ENCODE measurements at places on chromosomes 7 and 10.
A peak's percentile ranks its signal among the peaks of the same experiment; 100 is the strongest.

DNA sequence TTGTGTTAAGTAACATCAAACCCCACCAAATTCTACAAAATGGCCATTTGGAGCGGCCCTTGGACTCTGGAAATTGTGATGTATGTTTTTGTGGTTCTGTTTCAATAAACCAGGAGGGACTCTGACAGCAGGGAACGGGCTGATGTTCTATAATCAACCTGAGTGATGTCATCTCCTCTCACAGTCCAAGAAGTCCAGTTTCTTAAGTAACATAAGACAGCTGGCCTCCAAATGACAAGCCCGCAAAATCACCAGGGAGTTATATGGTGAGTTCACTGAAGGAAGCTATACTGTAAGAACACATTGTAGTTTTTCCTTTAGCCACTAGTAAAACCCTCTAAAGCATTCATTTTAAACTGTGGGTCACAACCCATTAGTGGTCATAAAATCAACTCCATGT is 34.0 kb downstream of the GOT1 start:
- no peak for DNase-seq

GRCh38 chr7:155190688-155191087 is 107.0 kb upstream of the INSIG1 start:
- peak; percentile 9 for DNase-seq

- no peak for DNase-seq
Measured at GRCh38 chr7:117666031-117666430, 186.2 kb downstream of the CFTR start.

DNA sequence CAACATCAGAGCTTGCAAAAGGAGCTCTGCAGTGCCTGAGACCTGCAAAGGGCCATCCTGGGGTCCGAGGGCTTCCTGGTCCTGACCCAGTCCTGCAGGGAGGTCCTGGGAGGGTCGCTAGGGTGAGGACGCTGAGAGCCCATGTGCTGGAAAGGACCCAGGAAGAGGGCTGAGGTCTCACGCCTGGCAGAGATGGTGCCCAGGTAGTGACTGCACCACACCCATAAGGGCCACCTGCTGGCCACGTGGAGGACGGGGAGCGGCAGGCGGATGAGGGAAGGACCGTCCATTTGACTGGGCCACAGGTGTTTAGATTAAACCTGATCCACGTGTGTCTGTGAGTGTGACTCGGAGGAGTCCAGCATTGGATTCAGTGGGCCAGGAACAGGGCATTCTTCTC is 392.8 kb downstream of the DNAJB6 start:
- DNase-seq: no peak

DNA sequence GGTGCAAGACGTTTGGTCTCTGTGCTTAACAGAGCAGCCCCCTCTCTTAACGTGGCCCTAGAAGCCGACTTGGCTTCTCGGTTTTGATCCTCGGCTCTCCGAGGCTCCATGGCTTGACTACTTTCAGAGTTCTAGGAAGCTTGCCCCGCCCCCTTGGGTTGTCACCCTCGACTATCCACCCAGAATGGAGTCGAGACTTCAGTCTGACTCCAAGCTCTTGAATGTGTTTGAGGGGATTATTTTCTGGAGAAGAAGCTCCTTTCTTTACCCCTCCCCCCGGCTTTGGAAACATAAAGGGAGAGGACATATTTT is 448 bp downstream of the SEC24C start:
- DNase-seq: peak; percentile 26

DNA sequence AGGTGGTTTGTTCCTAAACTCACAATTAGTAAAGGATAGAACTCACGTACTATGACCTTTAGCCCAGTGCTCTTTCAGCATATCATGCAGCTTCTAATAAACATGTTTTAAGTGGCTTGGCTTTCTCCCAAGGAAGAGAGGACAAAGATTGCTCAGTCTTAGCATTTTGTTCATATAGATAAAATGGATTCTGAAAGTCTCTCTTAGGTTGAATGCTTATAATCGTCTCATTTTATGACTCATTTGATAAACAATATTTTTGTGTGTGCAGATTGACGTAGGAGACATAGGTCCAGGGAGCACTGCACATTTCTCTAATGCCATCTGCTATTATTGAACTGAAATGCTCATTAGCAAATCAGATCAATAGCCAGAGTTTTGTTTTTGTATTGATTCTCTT is 44.8 kb downstream of the GNAT3 start:
- peak; percentile 46 for DNase-seq

DNA sequence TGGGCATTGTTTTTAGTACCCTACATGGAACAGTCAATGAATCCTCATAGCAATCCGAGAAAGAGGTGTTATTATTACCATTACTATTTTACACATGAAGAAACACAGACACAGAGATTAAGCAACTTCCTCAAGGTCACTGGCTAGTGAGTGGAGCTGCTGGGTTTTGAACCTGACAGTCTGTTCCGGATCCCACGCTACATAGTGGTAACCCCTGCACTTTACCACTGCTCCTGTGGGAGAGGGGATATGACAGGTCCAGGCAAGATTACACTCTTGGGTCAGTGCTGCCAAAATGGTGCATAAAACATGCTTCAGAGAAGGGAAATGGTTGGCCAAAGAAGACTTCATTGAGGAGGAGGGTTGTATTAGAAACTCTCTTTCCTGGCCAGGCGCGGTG is 185.7 kb downstream of the XPNPEP1 start:
- no peak for DNase-seq

GRCh38 chr10:71302874-71303568 is 16.0 kb upstream of the SLC29A3 start:
- DNase-seq: peak; percentile 62

DNA sequence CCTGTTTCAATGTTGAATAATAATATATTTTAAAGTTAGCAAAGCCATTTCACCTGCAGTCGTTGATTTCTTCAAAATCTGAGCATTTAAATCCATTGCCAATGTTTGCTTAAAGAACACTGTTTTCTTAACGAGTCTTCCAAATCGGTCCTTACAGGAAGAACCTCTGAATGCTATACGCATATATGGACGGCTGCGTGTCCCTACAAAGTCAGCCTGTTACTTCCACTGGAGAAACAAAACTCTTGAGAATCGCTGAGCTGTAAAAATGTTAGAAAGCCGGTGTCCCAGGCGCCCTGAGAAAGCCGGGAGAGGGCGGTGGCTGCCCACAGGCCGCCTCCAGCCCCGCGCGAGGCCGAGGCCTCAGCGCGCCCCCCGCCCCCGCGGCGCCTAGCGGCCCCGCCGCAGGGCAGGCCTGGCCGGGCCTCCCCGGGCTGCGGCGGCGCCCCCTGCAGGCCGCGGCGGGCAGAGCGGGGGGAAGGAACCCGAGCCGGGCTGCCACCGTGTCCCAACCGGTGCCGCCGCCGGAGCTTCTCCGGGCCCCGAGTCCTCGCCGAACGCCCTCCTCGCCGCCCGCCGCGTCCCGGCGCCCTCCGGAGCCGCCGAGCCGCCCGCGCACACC is at the start of gene FHIP2A:
Gene FHIP2A, plus strand, starts transcription at position 488 of the 622 bp plus-strand sequence. CDS start 299 bp downstream, outside the sequence.
- peak; percentile 65 for DNase-seq

- no peak for DNase-seq
Measured at GRCh38 chr10:132381741-132382140, 15.3 kb upstream of the PWWP2B start.

DNA sequence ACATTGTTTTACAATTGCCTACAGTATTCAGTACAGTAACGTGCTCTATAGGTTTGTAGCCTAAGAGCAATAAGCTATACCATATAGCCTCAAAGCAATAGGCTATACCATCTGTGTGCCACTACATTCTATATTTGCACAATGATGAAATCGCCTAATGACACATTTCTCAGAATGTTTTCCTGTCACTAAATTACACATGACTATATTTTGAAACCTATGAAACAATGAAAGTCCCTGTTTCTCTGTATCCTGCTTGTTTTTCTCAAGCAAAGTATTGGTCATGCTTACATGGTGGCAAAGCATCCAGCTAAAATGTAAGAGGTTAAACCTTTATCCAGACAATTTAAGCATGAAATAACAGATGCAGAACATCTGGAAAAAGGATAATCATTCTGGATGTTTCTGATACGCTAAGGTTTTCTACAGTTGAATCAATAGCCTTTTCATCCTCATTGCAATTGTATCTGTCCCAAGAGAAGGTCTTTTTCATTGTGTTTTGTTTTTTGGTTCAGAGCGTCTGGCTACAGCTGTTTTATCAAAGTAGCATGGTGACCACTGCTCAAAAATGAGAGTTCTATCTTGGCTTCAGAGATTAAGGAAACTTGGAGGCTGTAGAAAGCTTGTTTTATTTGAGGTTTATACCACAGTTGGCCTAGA is 81.7 kb downstream of the CSTF2T start:
- no peak for DNase-seq

DNA sequence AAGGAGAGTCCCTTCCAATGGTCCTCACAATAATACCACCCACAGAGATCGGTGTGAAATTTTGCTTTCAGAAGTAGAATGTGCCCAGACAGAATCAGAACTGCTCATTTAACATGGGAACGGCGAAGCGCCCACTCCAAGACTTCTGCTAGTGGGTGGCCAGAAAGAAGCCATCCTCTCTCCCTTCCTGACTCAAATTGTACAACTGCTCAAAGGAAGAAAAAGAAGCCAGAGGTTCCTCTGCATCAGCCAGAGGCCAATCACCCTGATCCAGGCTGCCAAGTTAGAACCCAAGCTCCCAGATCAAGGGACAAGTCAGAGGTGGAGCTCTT is 23.3 kb downstream of the NUDCD3 start:
- DNase-seq: no peak

DNA sequence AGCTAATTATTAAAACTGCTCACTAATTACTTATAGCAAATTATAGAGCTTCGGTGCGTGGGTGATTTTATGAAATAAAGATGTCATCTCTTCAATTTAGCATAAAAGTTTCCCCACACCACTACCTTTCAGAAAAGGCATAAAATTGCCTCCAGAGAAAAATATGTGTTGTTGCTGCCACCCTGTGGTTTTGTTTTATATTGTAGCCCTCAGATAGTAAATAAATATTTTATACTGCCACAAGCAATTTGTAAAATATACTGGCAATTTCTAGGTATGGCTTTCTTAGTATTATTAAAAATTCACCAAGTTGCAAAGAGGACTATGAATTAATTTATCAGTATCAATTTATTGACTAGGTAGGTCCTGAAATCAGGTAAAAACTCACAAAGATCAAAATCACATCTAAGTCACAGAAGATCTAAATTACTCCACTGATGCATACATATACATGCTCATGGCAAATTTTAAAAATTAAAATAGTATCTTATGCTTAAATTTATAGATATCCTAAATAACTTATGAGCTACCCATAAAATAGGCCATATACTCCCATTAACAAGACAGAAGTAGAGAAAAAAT is 26.5 kb downstream of the ASNS start:
- peak; percentile 35 for DNase-seq

DNA sequence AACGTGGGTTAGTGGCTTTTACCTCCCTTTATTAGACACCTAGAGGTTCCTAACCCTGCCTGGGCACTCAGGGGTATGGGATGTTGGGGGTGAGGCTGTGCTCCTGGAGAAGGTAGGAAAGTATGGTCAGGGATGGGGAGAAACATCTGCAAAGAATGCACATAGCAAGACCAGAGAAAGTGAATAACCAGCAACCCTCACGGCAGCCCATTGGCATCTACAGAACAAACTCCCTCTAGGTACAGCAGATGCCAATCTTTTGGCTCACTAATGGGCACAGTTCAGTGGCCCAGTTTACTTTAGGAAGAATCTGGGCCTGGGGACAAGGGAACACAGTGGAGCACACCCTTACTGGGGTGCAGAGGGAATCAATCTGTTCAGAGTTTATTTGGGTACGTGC is 143.9 kb downstream of the JAZF1 start:
- no peak for DNase-seq

DNA sequence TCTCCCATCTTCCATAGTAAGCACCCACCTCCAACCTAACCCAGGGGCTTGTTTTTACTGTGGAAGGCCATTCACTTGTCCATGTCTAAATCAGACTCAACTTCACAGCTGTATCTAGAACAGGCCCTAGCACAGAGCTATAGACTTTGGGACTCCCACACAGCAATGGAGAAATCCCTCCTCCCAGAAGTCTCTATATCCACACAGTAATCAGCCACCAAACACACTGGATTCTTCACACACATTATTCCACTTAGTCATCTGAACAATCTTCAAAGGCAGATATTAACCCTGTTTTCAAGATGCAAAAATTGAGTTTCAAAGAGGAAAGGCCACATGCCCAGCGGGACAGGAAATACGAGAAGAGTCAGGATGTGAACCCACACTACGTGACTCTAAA is 81.8 kb downstream of the MALSU1 start:
- no peak for DNase-seq

DNA sequence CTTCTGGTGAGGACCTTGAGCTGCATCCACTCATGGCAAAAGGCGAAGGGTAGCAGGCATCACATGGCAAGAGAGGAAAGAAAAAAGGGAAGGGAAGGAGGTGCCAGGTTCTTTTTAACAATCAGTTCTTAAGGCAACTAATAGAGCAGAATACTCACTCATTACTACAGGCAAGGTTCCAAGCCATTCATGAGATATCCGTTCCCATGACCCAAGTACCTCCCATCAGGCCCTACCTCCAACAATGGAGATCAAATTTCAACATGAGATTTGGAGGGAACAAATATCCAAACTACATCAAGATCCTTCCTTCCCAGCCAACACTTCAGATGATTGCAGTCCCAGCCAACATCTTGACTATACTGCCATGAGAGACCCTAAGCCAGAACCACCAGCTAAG is 38.9 kb upstream of the YAE1 start:
- DNase-seq: no peak

- DNase-seq: no peak
Measured at GRCh38 chr10:93333278-93333978, 148.7 kb downstream of the MYOF start.

DNA sequence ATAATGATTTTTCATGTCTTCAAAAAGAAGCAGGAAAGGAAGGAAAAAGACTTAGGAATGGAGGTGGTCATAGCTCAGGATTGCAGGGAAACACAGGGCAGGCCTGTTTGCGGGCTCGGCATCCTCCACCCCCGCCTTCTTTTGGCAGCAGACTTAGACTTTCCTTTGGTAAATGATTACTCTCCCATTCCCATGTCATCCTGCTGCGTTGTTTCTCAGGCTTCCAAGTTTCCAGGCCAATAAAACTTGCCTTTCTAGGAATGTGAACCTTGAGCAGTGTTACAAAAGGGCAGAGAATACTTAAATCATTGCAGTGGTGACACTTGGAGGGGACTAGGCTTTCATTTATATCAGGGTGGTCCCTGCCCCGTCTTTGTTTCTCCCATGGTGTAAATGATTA is 34.0 kb upstream of the DGKB start:
- DNase-seq: no peak

DNA sequence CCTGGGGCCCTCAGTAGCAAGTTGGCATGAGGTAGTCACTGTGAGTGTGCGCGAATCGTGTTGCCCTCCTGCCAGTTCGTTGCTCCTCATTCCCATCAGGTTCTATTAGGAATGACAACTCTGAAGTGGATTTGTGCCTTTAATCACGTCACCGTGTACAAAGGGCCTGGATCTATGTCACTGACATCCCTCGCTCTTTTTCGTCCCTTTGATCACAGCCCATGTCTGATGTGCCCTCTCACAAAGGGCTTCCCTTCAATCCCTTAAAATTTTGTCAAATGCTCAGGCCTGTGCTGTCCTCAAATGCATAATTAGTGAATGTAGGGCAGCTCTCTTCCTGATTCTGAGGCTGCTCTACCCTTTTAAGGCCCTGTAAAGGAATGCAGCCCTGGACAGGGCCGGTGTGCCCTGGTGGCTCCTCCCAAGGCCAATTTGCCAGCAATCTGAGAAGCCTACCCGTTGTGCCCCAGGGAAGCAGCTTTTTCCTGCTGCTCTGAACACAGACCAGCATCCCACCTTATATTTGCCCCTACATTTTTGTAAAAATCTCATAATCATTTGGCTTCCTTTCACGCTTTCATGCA is 93.6 kb downstream of the TMEM178B start:
- no peak for DNase-seq

GRCh38 chr7:27424749-27425148 is 182.1 kb downstream of the EVX1 start:
- peak; percentile 91 for DNase-seq
